ENCODE measurements at places on chromosomes 12 and 14.

DNA sequence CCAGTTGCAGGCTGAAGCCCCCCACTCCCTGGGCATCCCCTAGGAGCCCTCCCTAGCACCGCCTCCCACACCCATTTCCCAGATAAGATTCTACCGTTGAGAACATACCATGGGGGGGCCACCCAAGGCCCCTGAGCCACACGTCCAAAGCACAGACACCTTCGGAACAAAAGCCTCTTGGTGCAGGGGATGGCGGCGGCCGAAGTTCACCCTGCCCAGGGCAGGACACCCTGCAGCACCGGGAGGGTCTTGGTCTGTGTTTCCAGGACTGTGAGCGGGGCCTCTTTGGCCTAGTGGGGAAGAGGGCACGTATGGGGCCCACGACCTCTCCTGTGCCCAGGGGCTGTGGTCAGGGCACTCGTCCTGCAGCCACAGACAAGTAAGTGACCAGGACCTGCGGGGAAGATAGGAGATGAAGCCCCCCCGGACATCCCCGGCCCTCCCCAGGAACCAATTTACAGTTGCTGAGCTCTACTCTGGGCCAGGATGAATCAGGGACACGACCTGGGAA, 154.3 kb upstream of the C14orf180 start:
- DNase-seq: no peak

DNA sequence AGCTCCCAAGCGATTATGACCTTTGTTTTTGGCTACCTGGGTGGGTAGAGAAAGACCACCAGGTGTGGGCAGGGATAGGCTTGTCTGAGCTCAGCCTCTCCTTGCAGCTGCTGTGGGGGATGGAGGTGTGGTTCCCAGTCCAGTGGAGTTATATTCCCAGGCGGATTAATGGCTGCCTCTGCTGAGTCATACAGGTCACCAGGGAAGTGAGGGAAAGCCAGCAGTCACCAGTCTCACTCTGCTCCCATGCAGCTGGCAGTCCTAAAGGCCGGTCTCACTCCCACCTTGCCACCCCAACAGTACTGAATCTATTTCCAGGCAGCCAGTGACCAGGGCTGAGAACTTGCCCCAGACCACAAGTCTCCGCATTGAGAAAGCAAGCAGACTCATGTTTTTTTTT, 399.2 kb downstream of the VRK1 start:
- no peak for DNase-seq

- DNase-seq: no peak
These were observed 71.5 kb downstream of the PPP2R5C start for GRCh38 chr14:101833045-101833444.

DNA sequence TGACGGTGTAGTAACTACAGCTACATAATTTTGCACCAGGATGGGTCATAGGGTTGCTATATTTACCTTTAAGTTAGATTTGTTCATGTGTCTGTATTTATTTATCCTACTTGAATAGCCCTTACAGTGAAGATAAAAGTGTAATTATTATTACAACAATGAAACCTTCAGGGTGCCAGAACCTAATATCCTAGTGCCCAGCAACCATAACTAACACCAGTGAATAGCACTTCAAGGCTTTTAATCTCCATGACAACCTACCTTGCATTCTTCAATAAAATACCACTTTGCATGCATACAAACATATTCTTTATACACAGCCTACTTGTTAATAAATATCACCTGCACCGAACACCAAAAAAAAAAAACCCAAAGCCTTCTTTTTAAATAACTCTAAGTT, 58.7 kb upstream of the G2E3 start:
- DNase-seq: no peak

- no peak for DNase-seq
These were observed 91.7 kb upstream of the DIO3 start for GRCh38 chr14:101469382-101470247.

DNA sequence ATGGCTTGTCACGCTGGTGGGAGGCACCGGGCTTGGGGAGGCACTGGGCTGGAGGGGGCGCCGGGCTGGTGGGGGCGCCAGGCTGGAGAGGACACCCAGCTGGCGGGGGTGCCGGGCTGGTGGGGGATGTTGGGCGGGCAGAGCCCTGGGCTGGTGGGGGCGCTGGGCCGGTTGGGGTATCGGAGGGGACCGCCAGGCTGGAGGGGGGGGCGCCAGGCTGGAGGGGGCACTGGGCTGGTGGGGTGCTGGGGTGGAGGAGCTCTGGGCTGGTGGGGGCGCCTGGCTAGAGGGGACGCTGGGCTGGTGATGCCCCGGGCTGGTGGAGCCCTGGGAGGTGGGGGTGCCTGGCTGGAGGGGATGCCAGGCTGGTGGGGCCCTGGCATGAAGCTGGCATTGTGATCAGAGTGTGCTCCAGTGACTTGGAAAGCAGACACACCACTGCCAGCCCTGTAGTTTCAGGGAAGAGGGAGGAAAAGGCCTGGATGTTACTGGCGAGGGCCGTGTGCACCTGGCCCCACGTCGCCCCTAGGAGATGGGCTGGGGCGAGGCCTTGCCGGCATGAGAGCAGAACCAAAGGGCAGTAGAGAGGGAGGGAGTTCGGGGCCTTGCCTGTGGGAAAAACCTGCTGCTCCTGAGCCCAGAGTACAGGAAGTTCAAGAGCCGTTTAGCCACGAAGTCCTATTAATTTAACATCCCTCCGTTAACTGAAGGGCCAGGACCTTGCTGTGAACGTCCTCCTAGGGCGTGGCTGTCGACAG, 13.1 kb downstream of the TEDC1 start:
- DNase-seq: no peak

- no peak for DNase-seq
These were observed 194.0 kb downstream of the ZFP36L1 start for GRCh38 chr14:68598621-68599447.

DNA sequence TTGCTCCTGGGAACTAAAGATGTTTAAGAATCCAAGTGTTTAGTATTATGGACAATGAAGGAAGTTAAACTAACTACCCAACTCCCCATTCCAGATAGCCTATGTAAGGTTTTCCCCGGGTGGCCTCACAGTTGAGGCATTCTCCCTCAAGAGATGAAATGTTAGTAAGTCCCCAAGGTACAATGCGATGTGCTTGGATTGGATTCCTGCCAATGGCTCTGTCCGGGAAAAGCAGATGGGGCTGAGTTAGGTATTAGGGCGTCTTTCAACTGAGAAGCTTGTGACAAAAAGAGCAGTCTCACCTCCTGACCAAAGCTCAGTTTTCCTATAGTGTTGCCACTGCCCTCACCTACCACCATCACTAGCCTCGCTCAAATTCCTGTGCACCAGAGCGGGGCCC, 64.8 kb upstream of the E2F7 start:
- no peak for DNase-seq
